ENCODE measurements at places on chromosomes 11 and 22. TPM values are rescaled to one million over a fixed set of nuclear protein-coding genes. Genes with fewer than 3 reads are reported as not detected.

Gene MS4A6E
- not detected for total RNA-seq

Gene VSIG2
- total RNA-seq: 0.09 TPM

Gene CFAP300
- 1.8 TPM for total RNA-seq

Gene DNAJB7
- not detected for total RNA-seq

Gene KRTAP5-8
- total RNA-seq: not detected

Gene FAT3
- under 0.01 TPM for total RNA-seq

Gene CLDN5
- 0.43 TPM for total RNA-seq

Measured in bronchial smooth muscle cell (primary cell).